ENCODE measurements at places on chromosomes 11 and 22. TPM values are rescaled to one million over a fixed set of nuclear protein-coding genes. Genes with fewer than 3 reads are reported as not detected.
A peak's percentile ranks its signal among the peaks of the same experiment; 100 is the strongest.

Gene PANX3
- not detected for total RNA-seq

DNA sequence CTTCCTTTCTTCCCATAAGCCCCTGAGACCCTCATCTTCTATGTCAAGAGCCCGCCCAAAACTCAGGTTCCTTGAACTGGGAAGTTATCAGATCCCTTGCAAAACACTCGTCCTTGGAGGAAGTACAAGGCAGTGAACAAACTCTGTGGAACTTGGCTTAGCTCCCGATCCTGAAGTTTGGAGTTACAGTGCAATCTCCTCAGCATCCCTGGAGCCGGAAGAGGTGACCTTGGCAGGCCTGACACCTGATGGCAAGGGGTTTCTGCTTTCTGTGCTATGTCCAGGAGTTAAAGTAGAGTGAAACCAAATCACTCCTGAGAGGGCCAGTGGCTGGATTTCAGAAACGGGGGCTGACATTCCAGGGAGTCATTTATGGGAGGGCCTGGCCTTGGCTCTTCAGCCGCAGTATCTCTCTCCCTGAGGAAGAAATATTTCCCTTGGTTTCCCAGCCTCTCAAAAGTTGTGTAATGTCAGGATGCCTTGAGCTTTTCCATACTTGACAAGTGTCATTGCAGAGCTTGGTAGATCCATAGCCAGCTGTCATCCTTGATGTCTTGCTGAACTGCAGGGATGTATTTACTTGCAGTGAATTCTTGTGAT, 1.9 kb upstream of the GRAMD1B start:
- DNase-seq, result no peak

GRCh38 chr22:35401863-35402262, 1.9 kb downstream of the MCM5 start:
- DNase-seq, result no peak

DNA sequence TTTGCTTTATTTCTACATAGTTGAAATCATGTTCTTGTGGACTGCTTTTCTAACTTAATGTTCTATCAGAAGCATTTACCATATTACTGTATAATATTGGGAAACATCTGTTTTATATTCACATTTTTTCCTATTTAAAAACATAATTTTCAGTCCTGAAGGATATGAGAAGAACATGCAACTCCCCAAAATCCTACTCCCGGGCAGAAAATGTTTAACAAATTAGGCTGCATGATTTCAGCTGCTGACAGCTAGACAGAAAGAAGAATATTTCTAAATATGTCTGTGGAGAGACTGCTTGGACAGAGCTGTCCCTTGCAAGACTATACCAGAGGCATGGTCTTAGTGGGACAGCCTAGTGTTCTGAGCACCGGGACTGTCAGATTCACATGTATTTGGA, 15.7 kb upstream of the AMPD3 start:
- no peak for DNase-seq

DNA sequence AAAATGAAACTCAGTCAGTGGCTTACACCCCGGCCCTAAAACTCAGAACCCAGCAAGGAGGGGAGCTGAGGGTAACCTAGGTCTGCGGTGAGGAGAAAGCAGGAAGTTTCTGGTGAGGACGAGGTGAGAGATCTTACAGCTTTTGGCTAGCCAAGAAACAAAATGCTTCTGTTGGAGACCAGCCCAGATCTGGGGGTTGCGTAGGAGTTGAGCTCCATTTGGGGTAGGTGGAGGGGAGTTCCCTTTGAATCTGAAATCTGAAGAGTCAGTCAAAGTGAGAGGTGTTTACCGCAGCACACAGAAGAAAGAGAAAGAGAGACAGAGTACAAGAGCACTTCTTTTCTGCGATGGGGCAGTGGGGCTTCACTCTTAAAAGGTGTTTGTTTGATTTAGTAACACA, 29.6 kb downstream of the EHF start:
- DNase-seq, result peak; percentile 64

DNA sequence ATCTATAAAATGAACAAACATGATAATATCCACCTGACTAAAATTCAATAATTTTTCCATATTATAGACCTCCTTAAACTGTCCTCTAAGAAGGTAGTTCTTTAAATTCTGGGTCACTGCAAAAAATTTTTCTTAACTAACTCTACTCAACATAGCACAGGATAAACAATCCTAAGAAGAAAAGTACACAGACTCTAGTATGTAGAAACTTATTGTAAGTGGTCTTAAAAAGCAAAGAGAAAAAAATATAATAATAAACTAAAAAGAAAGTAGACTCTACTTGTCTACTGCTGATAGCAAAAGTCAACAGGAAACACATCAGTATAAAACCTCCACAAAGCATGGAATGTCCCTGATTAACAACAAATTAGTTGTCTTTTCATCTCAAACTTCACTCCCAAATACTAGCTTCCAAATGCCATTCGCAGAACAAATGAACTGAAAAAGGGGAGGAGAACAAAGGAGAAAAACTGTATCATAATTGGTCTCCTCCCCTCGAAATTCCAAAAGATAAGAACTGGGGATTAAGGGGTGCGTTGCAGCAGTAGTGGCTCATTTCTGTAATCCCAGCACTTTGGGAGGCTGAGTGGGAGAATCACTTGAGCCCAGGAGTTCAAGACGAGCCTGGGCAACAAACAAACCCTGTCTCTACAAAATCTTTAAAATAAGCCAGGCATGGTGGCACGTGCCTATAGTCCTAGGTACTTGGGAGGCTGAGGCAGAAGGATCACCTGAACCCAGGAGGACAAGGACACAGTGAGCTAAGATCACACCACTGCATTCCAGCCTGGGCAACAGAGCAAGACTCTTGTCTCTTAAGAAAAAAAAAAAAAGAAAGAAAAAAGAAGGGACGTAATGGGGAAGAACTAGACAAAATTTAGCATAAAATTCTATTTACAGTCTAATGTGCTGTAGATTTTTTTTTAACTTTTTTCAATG, 6.5 kb downstream of the FCHSD2 start:
- DNase-seq, result no peak

DNA sequence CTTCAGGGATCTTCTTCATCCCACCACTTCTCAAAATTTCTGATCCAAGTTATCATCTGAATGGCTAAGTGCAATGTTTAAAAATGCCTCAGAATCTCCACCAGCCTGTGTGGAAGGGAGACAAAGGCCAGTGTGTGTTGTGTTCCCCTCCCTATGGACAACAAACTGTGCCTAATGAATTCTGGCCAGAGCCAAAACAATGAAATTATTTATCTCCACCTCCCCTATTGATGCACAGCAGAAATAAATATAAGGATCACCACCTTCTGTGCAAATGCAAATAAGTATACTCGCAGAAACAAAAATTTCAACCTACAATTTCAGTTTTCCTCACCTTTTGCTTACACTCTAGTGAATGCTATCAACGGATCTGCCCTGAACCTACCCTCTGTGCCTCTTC, 75.8 kb downstream of the GAB2 start:
- no peak for DNase-seq

GRCh38 chr22:30763815-30764673, 69.4 kb downstream of the OSBP2 start:
- DNase-seq, result peak; percentile 25

DNA sequence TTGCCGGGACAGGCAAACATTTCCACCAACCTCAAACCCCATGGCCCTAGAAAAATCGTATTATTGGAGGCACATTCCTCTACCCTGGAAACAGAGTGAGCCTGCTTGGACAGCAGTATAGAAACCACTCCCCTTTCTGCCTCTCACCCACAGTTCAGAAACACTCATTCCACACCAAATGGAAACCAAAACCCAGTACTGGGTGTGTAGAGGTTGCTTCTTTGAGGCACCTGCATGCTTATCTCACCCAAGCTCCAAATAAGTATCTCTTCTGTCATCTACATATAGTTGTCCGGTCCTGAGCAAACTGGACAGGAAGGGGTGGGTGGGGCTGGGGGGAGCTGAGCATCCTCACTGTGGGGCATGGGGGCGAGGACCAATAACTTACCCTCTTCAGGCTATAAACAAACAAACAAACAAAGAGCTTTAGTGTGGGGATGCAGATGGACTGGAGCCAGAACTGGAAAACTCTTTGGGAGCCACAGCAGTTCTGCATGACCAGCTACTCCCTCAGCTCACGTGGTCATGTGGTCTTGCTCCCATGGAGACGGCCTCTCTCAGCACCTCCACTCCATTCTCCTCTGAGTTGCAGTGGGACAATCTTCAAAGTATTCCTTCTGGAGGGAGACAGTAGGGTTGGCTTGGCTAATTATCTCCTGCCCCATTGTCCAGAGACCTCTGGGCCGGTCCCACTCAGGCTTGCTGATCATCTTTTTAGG, 1.0 kb upstream of the PLAAT2 start:
- DNase-seq, result no peak

DNA sequence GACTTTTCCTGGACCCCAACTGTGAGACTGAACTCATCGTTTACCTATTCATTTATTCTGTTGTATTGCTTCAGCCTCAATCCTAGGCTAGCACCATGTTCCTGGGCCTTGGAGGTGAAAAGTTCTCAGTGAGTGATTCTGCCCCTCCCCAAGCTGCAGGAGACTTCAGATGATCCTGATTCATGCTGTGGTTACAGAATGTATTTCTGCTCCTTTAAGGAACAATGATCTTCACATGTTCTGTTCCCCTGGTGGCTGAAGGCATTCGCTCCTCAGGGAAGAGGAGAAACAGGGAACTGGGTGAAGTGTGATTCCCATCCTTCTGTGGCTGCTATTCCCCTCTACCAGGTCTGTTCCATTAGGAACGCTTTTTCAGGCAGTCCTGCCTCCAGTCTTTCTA, 2.4 kb downstream of the OR52E1 start:
- no peak for DNase-seq
